ENCODE measurements at places on chromosomes 13 and 19.

DNA sequence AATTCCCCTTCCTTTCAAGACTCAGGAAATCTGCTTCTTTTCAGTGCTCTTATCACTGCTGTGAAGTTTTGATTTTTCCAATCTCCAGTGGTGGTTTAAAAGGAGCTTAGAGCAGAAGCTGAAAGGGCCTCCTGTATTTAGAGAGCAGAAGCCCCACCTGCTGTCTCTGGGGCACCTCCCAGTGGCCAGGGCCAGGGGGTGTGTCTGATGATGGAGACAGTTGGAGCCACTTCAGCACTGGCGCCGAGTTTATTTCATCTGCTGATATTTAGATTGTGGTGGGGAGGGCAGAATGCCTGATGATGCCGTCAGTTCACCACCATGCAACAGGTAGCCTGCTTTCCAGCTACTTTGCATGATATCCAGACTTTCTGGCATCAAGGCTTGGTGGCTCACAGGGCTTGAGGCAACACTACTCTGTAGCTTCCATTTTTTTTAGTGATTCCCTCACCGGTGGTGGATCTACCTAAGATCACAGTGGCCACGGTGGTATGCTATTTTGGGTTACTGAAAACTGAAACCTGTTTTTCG lies 371.9 kb downstream of the KCNRG start:
- DNase-seq: peak; percentile 7

- DNase-seq: no peak
These were observed 1291.6 kb upstream of the SLC10A2 start for GRCh38 chr13:104357672-104358354.

DNA sequence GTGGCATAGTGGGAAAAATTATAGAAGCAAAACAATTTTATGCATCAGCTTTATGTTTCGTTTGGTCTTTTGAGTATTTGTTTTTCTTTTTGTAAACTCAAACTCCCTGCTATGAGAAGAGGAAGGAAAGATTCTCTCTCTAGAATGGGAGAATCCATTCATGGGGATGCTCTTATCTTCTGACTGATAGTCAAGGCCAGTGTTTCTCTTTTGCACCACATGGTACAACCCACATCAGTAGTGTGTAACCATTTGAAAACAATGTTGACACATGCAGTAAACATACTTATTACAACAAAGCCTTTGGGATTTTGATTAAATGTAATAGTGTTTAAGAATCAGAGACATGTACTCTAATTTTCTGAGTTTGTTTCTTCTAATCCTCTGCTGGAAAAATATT lies 490.5 kb downstream of the MYO16 start:
- DNase-seq: no peak

DNA sequence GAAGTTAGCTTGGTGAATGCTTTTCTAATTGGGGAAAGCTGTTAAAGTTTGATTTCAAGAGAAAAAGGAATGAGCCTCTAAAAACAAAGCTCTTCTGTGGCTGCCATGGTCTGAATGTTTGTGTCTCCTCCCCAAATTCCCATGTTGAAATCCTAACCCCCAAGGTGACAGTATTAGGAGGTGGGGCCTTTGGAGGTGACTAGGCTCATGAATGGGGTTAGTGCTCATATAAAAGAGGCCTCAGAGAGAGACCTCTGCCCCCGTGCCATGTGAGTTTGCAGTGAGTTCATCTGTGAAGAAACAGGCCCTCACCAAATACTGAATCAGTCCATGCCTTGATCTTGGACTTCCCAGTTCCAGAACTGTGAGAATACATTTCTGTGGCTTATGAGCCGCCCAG lies 56.5 kb downstream of the ARHGEF7 start:
- DNase-seq: no peak

DNA sequence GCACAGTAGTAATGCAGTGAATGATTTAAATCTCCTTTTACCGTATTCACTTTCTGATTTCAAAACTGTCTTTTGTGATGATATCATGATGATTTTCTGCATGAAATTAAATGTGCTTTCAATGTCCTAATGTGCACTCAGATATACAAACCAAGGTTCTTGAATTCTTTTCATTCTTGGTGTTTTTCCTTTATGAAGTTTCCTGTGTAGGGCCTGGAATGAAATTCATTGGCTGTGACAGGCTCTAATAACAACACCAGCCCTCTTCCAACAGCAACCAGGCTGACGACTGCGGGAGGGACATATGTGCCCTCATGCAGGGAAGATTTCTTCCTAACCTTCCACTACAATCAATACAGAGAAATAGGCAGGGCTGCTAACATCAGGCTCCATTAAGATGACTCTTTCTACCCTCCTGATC lies 1052.0 kb downstream of the DIAPH3 start:
- peak; percentile 71 for DNase-seq

DNA sequence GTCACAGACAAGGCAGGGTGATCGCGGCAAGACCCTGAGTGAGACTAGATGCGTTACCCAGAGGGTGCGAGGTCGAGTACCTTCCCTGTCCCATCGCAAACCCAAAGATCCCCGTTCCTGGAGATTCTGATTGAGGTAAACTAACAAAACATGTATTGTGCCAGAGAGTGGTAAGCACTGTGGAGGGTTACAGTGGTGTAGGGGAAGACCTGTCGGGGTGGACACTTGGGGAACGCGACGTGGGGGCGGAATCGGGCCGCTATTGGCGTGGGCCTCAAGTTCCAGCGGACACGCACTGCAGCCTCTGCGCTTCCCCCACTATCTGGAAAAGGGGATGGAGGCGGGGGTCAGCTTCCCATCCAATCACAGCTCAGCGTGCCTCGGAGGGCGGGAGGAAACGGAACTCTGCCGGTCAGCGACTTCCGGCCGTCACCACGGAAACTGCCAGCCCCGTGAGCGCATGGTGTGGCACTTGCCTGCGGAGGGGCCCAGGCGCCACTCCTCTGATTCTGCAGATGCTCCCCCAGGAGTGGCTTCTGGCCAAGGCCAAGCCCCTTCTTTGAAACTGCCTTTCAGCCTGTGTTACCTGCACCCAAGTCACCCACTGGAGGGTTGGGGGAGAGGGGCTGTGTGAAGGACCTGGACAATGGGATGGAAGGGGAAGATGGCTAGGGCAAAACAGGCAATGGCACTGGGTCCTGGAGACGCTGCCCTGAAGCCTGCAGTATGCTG lies 1.0 kb upstream of the UBE2M start:
- no peak for DNase-seq

GRCh38 chr19:16042533-16043085 lies 33.7 kb upstream of the TPM4 start:
- no peak for DNase-seq

DNA sequence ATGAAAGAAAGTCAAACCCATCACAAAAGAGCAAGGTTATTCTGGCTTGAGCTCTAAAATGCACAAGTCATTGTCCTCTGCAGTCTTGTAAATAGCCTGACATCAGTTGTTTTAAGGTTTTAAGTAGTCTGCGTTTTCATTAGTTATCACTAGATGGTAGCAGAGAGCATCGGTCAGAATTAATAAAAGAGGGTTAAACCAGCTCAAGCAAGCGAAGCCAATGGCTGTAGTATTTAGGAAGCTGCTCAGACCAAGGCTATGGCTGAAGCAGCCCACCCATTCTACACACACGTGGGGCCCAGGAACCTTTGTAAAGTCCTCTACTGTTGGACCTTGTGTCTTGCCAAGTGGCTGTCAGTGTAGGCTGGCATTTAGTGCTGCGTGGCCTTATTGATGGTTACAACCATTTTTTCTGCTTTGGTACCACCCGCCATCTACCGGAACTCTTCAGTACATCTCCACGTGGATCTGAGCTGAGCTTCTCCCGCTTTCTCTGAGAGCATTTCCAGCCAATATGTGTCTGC lies 13.3 kb upstream of the ZNF57 start:
- peak; percentile 67 for DNase-seq

- no peak for DNase-seq
These were observed 2.3 kb downstream of the ITGBL1 start for GRCh38 chr13:101454767-101455166.

DNA sequence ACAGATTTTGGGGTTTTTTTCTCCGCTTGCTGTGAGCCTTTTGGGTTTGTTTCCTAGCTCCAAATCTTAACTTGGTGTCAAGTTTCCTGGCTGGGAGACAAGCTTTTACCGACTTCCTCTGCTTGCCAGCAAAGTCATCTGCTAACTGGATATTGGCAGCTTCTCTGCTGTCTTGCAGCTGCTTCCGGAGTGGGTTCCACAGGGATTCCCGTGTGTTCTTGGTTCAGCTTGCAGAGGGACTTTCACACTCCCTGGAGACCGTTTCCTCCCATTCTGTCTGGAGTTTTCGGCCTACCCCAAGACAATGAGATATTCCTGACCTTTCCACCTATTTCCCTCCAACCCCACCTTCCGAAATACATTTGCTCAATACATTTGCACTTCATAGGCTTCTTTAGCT lies 2.2 kb upstream of the COLGALT1 start:
- DNase-seq: no peak

DNA sequence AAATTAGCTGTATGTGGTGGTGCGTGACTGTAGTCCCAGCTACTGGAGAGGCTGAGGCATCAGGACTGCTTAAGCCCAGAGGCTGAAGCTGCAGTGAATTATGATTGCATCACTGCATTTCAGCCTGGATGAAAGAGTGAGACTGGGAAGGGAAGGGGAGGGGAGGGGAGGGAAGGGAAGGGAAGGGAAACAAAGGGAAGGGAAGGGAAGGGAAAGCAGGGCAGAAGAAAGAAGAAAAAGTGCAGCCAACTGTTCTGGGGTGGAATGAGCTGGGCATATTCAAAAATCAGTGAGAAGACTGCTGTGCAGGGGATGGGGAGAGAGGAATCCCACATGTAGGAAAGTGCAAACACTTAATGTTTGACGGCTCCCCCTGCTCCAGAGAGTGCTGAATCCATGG lies 905.5 kb downstream of the UQCRFS1 start:
- no peak for DNase-seq

DNA sequence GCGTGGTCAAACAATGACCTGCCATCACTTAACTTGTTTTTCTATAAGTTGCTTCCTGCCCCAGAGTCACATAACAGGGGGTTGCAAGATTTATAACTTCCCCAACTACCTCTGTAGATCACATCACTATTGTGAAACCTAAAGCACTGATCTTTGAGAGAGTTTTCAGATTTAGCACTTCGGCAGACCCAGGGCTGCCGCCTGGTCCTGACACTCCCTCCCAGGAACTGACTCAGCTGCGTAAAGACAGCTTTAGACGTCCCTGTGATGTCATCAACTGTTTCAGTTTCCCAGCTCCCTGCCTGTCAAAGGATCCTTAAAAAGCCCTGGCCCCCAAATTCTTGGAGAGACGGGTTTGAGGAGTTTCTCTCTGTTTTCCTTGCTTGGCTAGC lies 33.3 kb downstream of the IGFL2 start:
- no peak for DNase-seq

DNA sequence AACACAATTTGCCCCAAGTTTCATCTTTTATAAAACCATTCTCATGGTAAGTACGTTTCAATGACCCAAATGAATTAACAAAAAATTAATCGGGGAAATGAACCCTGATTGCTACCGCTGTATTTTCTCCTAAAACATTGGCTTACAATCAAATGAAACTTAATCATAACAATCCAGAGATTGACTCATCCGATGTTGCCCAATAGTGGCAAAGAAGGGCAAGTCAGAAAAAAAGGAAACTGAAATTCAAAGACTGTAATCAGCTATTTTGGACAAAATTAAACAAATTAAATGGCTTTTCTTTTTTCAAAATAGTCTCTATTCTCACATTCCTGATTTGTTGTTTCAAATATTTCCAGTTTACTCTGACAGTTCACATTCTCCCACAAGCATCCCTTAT lies 3.9 kb upstream of the ACOD1 start:
- DNase-seq: no peak

DNA sequence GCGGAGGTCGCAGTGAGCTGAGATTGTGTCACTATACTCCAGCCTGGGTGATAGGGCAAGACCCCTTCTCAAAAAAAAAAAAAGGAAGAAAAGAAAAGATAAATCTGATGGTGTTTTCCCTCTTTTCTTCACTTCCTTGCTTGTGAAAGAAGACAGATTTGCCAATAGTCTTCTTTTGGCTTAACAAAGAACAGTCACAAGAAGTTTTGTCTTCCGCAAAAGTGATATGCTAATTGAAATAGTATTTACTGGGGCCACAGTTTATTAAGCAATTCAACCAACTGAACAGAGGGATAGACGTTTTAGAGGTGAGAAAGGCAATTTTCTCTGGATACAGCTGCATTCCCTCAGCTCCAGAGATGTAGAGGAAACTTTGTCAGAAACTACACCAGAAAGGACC lies 22.9 kb upstream of the PLAUR start:
- no peak for DNase-seq

DNA sequence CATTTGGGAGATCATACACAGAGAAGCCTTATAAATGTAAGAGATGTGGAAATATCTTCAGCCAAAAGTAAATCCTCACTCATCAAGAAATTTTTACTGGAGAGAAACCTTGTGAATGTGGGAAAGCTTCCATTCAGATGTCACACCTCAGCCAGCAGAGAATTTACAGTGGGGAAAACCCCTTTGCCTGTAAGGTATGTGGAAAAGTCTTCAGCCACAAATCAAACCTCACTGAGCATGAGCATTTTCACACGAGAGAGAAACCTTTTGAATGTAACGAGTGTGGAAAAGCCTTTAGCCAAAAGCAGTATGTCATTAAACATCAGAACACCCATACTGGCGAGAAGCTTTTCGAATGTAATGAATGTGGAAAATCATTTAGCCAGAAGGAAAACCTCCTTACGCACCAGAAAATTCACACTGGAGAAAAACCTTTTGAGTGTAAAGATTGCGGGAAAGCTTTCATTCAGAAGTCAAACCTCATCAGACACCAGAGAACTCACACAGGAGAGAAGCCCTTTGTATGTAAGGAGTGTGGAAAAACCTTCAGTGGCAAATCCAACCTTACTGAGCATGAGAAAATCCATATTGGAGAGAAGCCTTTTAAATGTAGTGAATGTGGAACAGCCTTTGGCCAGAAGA lies 21.5 kb downstream of the ZNF146 start:
- DNase-seq: no peak

DNA sequence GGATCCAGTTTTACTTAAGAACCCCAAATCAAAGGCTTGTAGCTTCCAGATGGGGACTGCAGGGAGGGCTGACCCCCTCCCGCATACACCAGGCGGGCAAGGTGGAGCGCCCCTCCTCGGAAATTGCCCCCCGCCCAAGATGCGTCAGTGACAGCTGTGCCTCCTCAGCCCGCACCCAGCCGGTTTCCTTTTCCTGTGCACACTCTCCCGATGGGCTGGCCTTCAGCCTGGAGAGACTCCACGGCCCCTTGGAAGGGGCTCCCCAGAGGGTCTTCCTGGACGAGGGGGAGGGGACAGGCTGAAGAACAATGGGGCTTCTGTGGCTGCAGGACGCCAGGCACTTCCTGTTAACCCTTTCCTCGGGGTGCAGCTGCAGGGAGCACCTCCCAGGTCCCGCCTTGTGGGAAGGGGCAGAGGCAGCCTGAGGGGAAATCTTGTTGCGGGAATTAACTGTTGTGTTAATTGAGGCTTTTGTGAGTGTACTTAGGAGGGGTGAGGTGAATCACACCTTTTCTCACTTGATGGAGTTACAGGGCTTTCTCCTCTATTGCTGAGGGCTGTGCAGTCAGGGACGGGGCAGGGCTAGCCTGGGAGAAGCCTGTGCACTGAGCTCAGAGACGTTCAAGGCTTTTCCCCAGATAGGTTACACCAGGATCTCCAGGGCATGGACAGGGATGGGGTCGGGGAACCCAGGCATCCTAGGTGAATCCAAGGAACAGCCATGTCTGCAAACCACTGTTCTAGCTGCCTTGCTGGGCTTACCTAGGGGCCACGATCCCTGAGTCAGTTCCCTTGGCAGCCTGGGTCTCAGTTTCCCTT lies 14.3 kb downstream of the IER2 start:
- peak; percentile 91 for DNase-seq

GRCh38 chr19:9406798-9407352 lies 28.5 kb downstream of the ZNF266 start:
- DNase-seq: peak; percentile 94

GRCh38 chr13:83162493-83162892 lies 719.8 kb downstream of the SLITRK1 start:
- no peak for DNase-seq

Measured in spinal cord (tissue), 10 donors.